ENCODE measurements at places on chromosomes 12 and 14.

DNA sequence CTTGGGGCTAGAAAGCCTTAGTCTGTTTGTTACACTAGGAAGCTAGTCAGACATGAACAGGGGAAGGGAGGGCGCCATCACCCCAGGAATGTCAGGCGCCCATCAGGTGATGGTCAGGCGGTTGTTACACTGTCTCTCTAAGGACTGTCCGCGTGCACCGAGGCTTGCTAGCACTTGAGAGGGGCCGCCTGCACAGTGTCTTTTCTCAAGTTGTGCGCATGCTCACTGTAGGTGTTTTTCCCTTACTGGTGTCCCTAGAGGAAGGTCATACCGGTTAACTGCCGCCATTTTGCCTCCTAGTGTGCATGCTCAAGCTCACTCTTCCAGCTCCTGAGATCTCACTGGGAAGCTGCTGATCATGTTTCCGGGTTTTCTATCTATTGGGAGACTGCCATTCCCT is 855.0 kb upstream of the TMEM132C start:
- no peak for DNase-seq

DNA sequence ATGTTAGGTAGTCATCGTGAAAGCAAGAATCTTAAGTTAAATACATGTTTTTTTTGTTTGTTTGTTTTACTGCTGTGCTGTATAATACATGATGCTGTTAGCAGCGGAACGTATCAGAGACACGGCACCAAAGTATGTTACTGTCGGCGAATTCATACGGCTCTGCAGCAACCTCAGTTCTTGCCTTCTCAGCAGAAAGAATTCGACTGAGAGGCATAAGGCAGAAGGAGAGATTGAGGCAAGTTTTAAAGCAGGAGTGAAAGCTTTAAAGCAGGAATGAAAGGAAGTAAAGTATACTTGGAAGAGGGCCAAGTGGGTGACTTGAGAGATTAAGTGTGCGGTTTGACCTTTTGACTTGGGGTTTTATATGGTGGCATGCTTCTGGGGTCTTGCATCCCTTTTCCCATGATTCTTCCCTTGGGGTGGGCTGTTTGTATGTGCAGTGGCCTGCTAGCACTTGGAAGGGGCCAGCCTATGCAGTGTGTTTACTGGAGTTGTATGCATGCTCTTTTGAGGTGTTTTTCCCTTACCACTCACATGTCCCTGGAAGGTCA is 23.7 kb downstream of the LEMD3 start:
- no peak for DNase-seq

DNA sequence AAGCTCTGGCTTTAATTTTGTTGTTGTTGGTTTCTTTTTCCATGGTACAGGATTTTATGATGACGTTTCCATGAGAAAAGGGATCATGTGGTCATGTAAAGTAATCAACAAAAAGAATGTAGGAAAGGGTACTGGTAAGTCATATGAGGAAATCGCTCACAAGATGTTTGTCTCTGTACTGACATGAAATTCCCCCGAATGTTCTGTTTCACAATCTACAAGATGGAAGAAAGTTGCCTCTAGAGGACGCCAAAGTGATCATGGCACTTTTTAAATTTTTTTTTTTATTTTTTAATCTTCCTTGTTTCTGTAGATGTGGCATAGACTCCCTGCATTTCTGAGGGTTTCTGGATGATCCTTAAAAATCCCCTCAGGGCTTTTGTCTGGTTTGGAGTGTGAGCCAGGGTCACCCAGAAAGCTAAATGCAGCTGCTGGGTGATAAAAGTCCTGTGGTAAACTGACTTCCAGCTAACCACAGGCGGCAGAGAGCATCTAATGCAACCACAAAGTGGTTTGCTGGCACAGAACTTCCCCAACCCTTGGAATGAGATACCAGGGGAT is 393.5 kb downstream of the CCDC91 start:
- peak; percentile 77 for DNase-seq

DNA sequence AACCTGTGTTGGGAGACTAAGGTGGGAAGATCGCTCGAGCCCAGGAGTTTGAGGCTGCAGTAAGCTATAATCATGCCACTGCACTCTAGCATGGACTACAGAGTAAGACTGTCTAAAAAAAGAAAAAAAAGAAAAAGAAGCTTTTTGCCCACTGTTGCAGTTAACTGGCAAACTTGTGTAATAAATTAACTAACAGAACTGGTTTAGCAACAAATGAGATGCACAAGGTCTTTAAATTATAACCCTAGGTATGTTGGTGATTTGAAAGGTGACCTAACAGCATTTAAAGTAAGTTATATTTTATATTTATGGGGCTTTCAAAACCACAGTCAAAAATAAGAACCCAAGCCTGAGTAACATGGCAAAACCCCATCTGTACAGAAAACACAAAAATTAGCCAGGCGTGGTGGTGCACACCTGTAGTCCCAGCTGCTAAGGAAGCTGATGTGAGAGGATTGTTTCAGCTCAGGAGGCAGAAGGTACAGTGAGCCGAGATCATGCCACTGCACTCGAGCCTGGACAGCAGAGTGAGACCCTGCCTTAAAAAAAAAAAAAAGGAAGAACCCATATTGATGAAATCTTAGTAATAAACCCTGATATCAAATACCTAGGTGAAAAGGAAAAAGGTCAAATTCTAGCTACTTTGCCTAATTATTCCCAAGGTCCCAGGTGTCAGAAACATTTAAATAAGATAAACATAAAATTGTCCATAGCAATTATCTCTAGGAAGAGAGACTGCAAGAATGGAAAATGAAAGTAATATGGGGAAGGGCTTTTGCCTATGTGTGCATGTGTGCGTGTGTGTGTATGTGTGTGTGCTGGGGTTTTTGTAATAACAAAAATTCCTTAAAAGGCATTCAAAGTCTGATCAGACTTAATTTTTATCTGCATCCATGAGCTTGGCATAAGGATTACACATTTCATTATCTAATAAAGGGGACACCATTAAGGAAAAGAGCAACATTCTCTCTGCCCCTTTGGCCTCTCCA is 15.4 kb downstream of the SYNE2 start:
- no peak for DNase-seq

DNA sequence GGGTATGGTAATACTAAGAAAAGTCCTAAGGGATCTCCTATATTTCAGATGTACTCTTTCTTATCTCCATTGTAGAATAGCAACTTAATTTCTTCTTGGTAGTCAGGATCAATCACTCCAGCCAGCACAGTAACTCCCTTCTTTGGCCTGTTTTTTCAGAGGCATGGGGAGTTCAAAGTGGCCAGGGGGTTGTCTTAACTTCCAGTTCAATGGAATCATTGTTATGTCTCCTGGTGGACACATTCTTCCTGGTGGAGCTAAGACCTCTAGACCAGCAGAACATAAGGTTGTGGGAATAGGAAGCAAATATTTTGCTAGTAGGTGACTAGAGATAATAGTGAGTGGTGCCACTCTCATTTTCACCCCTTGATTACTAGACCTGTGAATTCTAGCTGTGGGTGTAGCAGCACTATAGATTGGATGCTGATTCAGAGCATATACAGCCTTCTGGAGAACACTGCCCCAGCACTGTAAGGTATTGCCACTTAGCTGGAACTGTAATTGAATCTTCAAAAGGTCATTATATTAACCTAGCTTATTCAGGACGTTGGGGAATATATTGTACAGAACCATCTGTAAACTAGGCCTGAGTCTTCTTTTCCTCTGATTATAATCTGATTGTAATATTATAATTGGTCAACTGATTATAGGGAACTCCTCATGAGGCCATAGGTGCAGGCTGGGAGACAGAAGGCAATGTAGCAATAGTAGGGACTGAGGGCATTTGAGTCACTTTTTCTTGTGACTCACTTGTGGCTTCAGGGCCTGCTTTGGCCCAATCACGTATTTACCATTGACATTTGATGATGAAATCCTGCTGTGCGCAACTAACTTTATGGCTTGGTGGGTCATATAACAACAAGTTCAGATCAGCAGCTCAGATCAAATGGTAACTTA is 60.2 kb upstream of the ATP2B1 start:
- DNase-seq = peak; percentile 97

DNA sequence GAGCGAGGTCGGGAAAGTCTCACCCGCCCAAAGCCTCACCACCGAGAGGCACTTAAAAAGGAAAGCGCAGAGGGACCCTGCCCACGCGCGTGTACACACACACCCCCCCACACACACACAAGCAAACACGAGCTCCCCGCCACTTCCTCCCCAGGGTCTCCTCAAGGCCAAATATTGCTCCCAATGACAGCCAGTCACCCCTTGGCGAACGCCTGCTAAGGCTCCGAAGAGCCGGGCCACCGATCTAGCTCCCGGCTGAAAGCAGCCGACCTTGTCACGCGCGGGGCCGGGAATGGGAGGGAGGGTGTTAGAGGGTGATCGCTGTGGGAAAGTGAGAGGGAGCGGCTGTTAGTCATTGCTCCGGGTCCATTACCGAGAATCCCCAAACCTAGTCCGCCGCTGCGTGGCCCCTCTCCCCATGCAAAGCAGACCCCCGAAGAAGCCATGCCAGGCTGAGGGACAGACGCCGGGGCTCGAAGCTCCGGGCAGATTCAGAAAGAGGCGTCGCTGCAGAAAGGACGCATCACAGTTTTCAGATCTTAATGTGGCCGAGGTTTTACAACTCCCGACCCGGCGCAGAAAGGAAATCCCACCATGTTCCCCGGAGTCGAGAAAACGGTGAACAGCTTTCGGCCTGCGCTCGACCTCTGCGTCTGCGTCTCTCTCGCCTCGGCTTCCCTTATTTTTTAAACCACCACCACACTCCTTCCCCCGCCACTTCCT is 2.6 kb downstream of the BMP4 start:
- DNase-seq = no peak

DNA sequence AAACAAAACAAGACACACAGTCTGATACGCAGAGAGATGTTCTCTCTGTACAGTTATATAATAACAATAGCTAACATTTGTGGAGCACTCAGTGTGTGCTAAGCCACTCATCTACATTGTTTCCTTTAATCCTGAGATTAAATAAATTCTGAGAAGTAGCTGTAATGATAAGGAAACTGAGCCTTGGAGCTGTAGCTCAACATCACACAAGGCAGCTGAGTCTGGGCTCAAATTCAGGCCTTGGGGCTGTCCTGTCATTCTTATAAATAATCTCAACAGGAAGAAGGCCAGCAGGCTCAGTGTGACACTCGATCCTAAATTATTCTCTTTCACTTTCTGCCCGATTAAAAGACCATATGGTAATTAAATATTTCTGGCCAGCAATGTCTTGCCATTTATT is 24.5 kb downstream of the CDKN1B start:
- no peak for DNase-seq

DNA sequence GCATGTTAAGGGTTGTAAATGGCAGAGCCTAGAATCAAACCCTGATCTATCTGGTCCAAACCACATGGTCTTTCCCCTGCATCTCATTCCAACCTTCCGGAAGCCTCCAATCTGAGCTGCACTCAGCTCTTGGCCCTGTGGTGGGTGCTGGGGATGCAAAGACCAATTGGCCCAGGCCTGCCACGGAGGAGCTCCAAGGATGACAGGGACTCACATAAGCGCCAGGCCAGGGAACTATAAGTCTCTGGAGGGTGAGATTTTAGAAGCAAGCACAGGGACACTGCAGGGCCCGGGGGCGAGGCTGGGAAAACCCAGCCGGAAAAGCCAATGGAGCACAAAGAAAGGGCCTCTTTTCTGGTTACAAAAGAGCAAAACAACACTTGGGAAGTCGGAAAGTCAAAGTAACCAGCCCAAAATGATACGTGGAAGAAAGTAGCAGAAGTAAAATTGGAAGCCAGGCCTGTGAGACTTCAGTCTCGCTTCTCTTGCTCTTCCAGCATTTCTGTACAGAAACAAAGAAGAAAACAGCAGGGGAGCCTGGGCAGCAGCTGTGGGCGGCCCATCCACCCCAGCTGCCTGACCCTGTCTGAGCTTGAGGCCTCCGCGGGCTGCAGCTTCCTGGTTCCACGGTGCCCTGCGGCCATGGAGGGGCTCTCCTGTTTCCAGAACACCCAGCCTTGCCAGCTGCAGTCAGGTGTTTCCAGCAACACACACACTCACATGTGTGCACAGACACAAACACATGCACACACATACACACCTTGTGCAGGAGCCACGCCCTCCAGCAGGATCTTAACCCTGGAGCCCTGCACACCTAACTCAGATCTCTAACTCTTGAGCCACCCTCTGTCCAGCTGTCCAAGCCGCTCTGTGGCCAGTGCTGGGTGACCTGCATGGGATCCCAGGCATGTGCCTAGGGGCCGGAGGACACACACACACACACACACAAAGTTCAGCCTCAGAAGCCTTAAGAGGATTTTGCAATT is 178.2 kb downstream of the BCL11B start:
- no peak for DNase-seq

GRCh38 chr14:94638961-94639817 is 27.0 kb downstream of the SERPINA3 start:
- no peak for DNase-seq

DNA sequence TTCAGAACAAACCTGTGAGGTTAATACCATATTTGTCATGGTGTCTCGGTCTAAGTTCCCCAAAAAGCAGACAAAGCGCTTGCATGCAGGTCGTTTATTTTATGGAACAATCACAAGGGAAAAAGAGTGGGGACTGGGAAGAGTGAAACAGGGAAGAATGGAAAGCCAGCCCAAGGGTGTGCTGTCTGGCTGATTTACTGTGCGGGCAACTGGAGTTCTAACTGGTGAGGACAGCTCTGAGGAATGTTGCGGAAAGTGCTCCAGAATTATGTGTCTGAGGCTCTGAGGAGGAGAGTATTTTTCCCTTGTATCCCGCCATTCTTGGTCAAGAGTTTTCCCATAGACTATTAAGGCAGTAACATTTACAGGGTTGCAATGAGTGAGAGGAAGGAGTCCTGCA is 465.4 kb downstream of the RMST start:
- DNase-seq = no peak

GRCh38 chr12:107336695-107337094 is 243.3 kb upstream of the CRY1 start:
- DNase-seq = no peak

DNA sequence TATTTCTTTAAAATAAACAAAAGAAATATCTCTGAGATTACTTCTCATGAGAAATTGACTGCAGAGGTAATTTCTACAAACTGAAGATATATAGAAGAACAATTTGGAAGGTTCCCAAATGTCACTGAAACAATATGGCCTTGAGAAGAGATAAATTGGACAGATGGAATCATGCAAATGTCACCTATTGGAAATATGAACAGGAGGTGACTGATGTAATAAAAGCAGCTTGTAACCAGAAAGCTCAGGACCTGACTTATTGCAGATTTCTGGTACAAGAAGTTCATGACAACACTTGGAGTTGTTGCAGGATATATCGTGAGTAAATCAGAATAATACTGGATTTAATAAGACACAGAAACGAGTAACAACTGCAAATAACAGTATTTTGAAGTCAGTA is 93.3 kb upstream of the TRHDE start:
- DNase-seq = no peak

DNA sequence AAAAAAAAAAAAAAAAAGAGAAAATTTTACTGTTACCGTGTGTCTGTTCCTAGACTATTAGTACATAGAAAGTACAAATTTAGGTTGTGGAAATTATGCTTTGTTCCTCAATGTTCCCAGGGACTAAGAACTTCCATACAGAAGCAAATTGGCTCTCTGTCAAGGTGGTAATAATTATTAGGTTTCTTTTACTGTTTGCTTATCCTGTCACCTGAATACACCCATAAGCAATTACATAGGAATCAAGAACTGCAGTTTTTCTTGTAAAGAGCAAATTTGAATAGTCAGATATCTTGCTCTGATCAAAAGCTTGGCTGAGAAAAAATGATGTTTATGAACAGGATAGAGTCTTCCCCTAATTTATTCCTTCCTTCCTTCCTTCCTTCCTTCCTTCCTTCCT is 191.2 kb downstream of the AEBP2 start:
- DNase-seq = no peak
